Sigmoid colon (tissue), 7 donors: ENCODE measurements at places on chromosomes 6 and 20. TPM values are rescaled to one million over a fixed set of nuclear protein-coding genes. Genes with fewer than 3 reads are reported as not detected.

TFAP2C gene
- 3.5 TPM for total RNA-seq

APOM gene
- 7.2 TPM for total RNA-seq

SMLR1 gene
- total RNA-seq = not detected

EPB41L1 gene
- total RNA-seq = 19.3 TPM

SASH1 gene
- total RNA-seq = 65.5 TPM

PROCR gene
- total RNA-seq = 12.4 TPM

NKX2-4 gene
- total RNA-seq = not detected

PCIF1 gene
- total RNA-seq = 31.4 TPM

BICRAL gene
- 16.5 TPM for total RNA-seq

BTNL2 gene
- not detected for total RNA-seq

- H3K27ac ChIP-seq = no peak overlapping the region
- H3K4me3 ChIP-seq = no peak overlapping the region
- peaks cover 90% of the 10 kb centered on the region for H3K36me3 ChIP-seq
- DNase-seq = no peak
Measured at GRCh38 chr6:85620308-85620707, 22.4 kb downstream of the SYNCRIP start.

- DNase-seq = no peak
- no peak overlapping the region for H3K27ac ChIP-seq
- no peaks in the 10 kb centered on the region for H3K36me3 ChIP-seq
- no peak overlapping the region for H3K4me3 ChIP-seq
- no peaks in the 10 kb centered on the region for H3K4me1 ChIP-seq
Measured at GRCh38 chr6:141610741-141611140, 522.0 kb upstream of the GJE1 start.

GRCh38 chr20:6886065-6886729, 118.7 kb downstream of the BMP2 start:
- no peak overlapping the region for H3K4me3 ChIP-seq
- H3K36me3 ChIP-seq = no peaks in the 10 kb centered on the region
- H3K4me1 ChIP-seq = no peaks in the 10 kb centered on the region
- H3K27me3 ChIP-seq = no peaks in the 10 kb centered on the region
- no peak for DNase-seq

DNA sequence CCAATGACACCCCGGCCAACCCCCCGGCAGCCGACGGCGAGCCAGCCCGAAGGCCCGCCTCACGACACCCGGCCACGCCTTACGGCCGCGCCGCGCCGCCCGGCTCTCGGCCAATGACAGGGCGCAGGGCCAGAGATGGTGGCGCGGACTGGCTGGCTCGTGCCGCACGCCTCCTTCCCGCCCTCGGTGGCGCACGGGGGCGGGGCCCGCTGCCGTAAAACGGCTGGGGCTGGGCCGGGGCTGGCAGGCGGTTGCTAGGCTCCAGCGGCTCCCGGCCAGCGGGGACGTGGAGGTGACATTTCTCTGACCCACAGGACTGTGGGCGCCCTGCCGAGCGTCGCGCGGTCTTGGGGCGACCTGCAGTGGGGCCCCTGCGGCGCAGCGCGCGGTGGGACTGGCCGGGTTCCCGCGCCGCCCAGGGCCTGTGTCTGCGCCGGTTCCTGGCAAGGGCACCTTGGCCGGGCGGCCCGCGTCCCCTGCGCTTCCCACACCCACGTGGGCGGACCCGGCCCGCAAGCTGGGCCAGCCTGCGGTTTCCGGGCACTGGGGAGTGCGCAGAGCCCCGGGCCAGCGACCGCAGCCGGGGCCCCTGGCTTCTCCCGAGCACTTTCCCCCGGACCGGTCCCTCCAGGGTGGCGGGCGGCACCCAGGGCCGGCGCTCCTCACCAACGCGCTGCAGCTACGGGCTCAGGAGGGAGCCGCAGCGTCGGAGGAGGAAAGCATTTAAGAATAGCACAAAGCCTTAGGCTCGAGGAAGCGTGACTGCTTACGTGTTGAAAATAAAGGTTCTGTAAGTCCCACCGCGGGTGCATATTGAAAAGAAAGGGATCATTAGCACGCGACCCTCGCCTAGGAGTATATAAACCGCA, at the start of gene MPC1:
Gene MPC1 (minus strand): TSS at position 8 of the 869 bp plus-strand sequence. CDS start 64 bp downstream, outside the sequence.
- peak within 1 kb of the TSS; percentile 97 for H3K27ac ChIP-seq
- no peaks in the 10 kb centered on the region for H3K27me3 ChIP-seq
- peak within 1 kb of the TSS; percentile 57 for H3K4me3 ChIP-seq
- H3K4me1 ChIP-seq = no peaks in the 10 kb centered on the region
- H3K36me3 ChIP-seq = no peaks in the 10 kb centered on the region

DNA sequence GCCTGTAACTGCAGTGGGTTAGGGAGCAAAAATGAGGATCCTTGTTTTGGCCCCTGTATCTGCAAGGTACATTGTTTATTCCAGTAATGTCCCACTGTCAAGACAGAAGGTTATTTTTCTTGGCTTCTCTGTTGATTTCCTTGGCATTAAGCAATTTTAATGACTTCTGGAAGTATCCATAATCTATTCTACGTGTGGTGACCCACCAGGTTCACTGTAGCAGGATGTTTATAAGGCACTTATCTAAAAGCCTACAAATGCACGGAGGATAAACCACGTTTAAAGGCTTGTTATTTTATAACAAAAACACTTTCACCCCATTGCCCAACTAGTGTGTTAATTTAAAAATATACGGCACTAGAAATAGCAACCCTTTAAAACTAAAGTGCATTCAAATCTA, 294.9 kb downstream of the LAMA2 start:
- DNase-seq = no peak
- no peaks in the 10 kb centered on the region for H3K4me1 ChIP-seq
- no peak overlapping the region for H3K27ac ChIP-seq
- H3K4me3 ChIP-seq = no peak overlapping the region
- H3K36me3 ChIP-seq = no peaks in the 10 kb centered on the region

DNA sequence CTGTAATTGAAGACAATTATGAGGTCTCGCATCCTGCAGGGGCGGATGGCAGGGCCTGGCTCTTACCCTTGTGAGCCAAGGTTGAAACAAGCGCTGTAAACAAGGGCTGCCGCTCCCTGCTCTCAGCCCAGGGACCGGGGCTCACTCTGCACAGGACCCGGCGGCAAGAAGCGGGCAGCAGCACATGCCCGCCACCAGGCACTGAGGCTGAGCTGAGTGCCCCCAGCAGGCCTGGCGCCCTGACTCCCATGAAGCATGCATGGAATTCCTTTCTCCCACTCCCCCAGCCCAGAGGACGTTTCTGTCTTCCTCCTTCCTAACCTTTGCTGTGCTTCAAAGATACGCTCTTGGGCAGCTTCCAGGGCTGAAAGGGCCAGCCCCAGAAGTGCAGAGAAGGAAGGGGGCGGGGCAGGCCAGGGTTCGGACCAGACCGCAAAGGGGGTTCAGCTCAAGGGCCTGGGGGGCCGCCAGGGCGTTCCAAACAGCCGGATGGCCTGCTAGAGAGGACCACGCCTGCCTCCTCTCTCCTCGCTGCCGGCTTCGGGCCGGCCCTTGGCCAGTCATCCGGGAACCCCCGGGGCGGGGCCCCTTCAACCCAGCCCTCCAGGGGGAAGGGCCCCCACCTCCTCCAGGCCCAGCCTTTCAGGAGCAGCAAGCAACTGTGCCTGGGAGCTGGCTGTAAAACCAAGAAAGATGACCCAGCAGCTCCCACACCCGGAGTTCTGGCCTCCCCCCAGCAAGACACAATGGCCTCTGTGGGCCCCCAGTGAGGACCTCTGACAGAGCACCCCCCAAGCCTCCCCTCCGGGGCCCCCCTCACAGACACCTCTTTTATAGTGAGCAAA, 109.9 kb downstream of the NOL4L start:
- peak overlapping the region; percentile 89 for H3K27ac ChIP-seq
- H3K4me3 ChIP-seq = peak overlapping the region; percentile 40
- H3K27me3 ChIP-seq = no peaks in the 10 kb centered on the region
- DNase-seq = peak; percentile 96

DNA sequence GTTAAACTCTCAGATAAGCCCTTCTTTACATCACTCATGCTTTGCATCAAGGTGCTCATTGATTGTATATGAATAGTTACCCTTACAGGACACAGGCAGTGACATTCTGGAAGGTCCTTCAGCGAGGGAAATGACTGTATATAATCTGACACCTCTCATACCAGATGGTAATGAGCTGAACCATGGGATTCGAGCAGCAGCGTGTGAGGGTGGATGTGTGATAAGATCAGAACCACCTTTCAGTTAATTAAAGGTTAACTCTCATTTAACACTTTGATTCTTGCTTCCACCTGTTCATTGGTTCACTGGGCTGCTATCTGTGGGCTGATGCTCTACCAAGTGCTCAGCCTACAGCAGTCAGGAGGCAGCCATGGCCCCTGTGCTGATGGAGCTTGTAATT, 24.2 kb downstream of the NEDD9 start:
- H3K36me3 ChIP-seq = no peaks in the 10 kb centered on the region
- no peaks in the 10 kb centered on the region for H3K27me3 ChIP-seq
- H3K4me3 ChIP-seq = no peak overlapping the region
- H3K27ac ChIP-seq = peak overlapping the region; percentile 56
- DNase-seq = no peak

GRCh38 chr6:53306819-53307347, 41.9 kb downstream of the ELOVL5 start:
- no peaks in the 10 kb centered on the region for H3K4me1 ChIP-seq
- no peak overlapping the region for H3K4me3 ChIP-seq
- peak overlapping the region; percentile 56 for H3K27ac ChIP-seq
- H3K27me3 ChIP-seq = no peaks in the 10 kb centered on the region
- no peak for DNase-seq

- H3K36me3 ChIP-seq = no peaks in the 10 kb centered on the region
- H3K4me1 ChIP-seq = no peaks in the 10 kb centered on the region
- no peak for DNase-seq
- H3K27ac ChIP-seq = no peak overlapping the region
Measured at GRCh38 chr20:31260326-31260932, 3.0 kb downstream of the DEFB115 start.

DNA sequence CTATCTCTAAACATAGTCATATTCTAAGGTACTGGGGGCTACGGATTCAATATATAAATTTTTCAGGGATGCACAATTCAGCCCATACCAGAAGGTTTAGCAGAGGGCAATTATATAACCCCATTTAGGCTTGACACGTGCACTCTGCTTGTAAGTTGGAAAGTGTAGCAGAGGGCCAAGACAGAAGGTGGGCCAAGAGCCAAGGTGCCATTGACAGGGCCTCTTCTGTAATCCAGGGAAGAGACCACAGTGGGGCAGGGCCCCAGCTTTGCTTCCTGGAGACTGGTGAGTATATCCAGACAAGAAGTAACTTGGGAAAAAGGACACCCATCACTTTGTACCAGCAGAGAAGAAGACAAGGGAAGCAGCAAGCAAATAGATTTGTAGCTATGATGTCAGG, 672.4 kb upstream of the MARCKS start:
- H3K27ac ChIP-seq = peak overlapping the region; percentile 32
- DNase-seq = peak; percentile 65
- no peak overlapping the region for H3K4me3 ChIP-seq
- peaks cover 4% of the 10 kb centered on the region for H3K4me1 ChIP-seq
- no peaks in the 10 kb centered on the region for H3K27me3 ChIP-seq

DNA sequence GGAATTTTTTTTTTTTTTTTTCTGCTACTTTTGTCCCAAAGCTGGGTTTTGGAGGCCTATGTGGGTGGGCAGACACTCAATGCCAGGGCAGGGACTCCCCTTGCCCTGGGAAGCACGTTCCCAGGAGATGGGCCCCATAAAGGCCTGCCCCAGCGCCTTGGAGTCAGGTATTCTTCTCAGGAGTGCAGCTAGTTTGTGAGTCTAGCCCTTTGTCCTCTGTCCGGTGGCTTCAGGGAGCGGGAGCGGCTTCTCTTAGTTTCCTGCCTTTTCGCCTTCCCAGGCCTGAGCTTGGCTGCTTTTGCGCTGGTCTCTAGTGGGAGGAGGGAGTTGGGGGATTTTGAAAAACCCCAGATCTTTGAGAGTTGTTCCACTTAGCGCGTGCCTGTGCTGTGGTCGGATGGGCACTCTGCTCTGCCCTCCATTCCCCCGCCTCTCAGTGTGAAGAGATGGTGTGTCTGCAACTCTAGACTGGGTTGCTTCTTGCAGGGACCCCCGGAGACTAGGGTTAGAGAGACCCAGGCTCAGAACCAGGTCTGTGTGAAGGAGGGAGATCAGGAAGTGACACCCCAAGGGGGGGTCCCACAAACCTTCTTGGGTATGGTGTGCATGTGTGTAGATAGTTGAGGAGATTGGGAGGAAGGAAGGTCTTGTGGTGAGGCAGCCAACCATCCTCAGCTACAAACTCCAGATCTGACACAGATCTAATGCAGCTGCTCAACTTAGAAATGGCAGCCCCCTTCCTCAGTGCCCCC, 1.3 kb downstream of the PLCG1 start:
- no peaks in the 10 kb centered on the region for H3K27me3 ChIP-seq
- DNase-seq = no peak
- no peaks in the 10 kb centered on the region for H3K36me3 ChIP-seq
- H3K27ac ChIP-seq = peak overlapping the region; percentile 96
- peak overlapping the region; percentile 83 for H3K4me3 ChIP-seq

- no peak overlapping the region for H3K27ac ChIP-seq
- no peaks in the 10 kb centered on the region for H3K4me1 ChIP-seq
- H3K36me3 ChIP-seq = no peaks in the 10 kb centered on the region
- DNase-seq = no peak
- H3K4me3 ChIP-seq = no peak overlapping the region
- no peaks in the 10 kb centered on the region for H3K27me3 ChIP-seq
Measured at GRCh38 chr6:63275953-63276352, 43.8 kb downstream of the LGSN start.

GRCh38 chr6:105545228-105545920, 142.5 kb upstream of the PREP start:
- H3K4me3 ChIP-seq = no peak overlapping the region
- no peak overlapping the region for H3K27ac ChIP-seq
- DNase-seq = no peak
- H3K27me3 ChIP-seq = no peaks in the 10 kb centered on the region
- H3K36me3 ChIP-seq = no peaks in the 10 kb centered on the region
- no peaks in the 10 kb centered on the region for H3K4me1 ChIP-seq

GRCh38 chr20:46458866-46459750, 52.7 kb upstream of the ELMO2 start:
- no peak for DNase-seq
- no peaks in the 10 kb centered on the region for H3K36me3 ChIP-seq
- H3K4me3 ChIP-seq = peak overlapping the region; percentile 24
- no peaks in the 10 kb centered on the region for H3K27me3 ChIP-seq
- H3K27ac ChIP-seq = no peak overlapping the region

DNA sequence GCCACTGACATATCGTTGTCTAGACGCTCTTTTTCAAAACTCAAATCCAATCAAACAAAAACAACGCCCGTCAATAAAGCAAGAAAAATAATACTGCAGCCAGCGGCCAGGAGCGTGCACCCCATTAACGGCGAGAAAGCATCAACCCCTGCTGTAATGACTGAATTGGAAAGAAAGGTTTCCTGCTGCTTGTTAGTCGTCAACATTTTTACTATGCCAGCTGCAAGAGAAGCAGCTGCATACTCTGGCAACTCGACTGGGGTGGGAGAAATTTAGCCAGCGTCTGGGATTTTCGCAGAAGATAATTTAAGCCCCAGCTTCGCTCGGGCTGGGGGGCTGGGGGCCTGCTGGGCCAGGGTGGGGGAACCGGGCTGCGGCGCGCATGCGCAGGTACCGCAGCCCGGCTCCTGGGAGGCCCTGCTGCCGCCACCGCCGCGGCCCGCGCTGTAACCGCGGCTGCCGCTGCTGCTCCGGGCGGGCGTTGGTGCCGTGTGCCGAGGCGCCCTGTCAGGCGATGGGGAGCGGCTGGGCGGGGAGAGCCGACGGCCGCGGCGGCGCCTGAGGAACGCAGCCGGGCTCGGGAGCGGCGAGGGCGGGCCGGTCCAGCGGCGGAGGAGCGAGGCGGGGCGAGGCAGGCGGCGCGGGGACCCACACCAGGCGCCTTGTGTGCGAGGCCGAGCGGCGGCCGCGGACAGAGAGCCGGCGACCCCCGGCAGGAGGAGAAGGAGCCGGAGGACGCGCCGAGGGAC, 732 bp upstream of the STXBP5 start:
- H3K4me3 ChIP-seq = peak overlapping the region; percentile 88
- peak overlapping the region; percentile 93 for H3K27ac ChIP-seq
- H3K27me3 ChIP-seq = no peaks in the 10 kb centered on the region
